ENCODE measurements at places on chromosomes 7 and 10.
A peak's percentile ranks its signal among the peaks of the same experiment; 100 is the strongest.

GRCh38 chr7:104961821-104962220 is 52.2 kb upstream of the KMT2E start:
- DNase-seq: no peak

GRCh38 chr10:95508730-95509129 is 52.4 kb downstream of the SORBS1 start:
- no peak for DNase-seq

GRCh38 chr10:48193556-48193955 is 80.9 kb downstream of the FRMPD2 start:
- DNase-seq: no peak

DNA sequence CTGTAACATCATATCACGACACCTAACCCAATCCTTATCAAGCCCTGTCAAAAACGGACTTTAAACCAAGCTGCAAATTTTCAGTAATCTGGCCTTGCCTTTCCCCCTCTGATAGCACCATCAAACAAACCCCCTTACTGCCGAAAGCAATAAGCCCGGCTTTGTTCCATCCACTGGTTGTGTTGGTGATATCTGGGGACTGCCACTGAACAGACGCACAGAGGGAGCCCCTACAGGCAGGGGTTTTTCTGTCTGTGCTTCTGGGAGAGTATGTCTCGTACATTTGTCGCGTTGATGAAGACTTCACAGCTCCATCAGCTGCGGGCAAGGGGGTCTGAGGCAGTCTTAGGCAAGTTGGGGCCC is 550 bp upstream of the PLAU start:
- no peak for DNase-seq

GRCh38 chr7:128904381-128905197 is 5.9 kb downstream of the KCP start:
- peak; percentile 42 for DNase-seq

GRCh38 chr7:128171-129080 is 63.9 kb upstream of the FAM20C start:
- DNase-seq: no peak

GRCh38 chr7:51129527-51130472 is 186.8 kb downstream of the COBL start:
- DNase-seq: no peak

GRCh38 chr7:77258014-77258413 is 58.4 kb upstream of the FGL2 start:
- DNase-seq: no peak

DNA sequence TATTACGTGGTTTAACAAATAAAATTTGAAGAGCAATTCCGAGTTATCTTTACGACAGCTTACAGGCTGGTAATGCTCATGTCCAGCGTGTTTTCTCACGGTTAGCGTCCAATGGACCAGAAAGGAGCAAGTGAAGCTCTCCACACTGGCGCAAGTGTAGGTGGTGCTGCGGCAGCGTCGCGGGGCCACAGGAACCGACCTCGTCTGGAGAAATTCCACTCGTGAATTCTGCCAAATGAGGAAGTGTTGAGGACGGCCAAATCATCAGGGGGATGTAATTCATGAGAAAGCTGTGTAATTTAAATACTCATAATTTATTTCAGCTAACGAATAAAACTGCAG is 350 bp upstream of the ZNF37A start:
- no peak for DNase-seq

DNA sequence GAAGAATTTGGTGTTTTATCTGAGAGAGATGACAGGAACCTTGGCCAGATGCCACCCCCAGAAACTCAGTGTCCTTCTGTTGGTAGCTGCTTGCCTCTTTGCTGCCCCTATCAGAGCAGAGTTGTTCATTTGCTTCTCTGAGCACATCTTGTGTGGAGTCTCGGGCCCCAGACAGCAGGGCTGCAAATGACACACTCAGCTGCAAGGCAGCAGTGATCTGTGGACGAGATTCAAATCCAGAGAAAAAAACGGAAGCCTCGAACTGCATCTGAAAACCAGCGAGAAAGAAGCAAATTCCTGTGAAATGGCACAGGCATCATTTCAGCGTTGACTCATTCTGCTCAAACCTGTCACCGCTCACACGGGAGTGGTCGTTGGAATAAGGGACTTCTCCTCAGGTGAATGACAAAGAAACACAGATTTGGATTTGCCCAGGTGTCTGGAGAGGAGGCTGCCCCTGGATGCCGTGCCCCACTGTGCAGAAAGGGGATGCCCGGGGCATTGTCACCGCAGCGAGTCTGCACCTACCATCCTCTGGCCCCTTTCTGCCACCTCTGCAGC is 144.7 kb downstream of the PFKFB3 start:
- DNase-seq: no peak

- no peak for DNase-seq
Measured at GRCh38 chr10:63470928-63471327, 5.2 kb upstream of the JMJD1C start.

DNA sequence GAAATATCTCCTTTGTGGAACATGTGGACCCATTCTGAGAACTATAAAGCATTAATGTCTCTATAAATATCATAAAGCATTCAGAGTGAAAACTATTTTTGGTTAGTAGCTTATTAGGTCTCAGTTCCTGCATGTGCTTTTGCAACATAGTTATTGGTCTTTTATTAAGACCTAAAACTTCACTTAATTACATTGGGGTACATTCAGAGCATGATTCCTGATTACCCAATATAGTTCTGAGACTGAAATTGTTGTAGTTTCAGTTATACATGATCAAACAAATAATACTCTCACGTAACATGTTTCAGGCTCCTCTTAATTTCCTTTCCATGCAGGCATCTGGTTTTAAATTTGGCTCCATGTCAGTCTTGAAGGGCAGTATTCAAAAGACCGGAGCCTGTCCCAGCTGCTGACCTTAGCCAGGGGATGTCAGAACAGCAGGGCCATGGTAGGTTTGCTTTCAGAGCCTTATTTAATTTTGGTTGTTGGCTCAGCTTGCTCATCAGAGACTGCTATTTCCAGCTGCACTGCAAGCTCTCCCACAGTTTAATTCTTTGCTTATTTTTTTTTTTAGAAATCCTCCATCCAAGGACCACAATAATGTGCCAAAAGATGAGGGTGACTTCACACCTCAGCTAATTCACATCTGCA is 447.8 kb upstream of the FZD8 start:
- DNase-seq: no peak

DNA sequence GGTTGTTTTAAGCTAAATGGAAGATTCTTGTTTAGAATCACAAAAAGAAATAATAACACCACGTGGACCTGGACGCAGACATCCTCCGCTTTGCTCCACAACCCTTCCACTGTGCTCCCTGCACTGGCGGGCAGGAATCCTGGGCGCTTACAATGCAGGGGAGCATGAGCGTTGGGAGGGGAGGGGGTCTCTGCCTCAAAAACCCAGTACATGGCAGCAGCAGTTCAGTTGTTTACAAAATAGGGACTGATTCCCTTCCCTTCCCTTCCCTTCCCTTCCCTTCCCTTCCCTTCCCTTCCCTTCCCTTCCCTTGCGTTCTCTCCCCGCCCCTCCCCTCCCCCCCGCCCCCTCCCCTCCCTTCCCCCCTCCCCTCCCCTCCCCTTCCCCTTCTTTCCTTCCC is 169.6 kb upstream of the ITGB1 start:
- no peak for DNase-seq

GRCh38 chr7:14858410-14858809 is 44.1 kb downstream of the DGKB start:
- no peak for DNase-seq

GRCh38 chr7:66419210-66419609 is 209.5 kb upstream of the KCTD7 start:
- no peak for DNase-seq

- DNase-seq: no peak
Measured at GRCh38 chr7:90625562-90625961, 29.4 kb downstream of the CDK14 start.

GRCh38 chr7:156026603-156027002 is 214.3 kb upstream of the SHH start:
- no peak for DNase-seq

DNA sequence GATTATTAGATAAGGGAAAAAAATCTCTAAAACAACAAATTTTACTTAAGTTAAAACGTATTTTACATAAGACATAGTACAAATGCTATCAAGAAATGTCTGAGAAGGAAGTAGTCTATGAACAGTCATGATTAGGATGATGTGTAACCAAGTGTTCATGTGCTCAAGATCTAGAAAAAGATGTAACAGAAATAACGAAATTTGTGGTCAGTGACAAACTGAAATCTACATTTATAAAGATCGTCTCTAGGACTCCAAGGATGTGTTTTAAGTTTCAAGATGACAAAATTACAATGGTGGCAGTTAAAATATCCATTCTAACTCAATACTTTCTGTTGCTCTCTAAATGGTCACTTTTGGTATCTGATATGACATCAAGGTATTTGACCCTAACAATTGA is 17.2 kb downstream of the PPP3CB start:
- DNase-seq: no peak

GRCh38 chr7:123715198-123715597 is 33.6 kb downstream of the WASL start:
- no peak for DNase-seq

DNA sequence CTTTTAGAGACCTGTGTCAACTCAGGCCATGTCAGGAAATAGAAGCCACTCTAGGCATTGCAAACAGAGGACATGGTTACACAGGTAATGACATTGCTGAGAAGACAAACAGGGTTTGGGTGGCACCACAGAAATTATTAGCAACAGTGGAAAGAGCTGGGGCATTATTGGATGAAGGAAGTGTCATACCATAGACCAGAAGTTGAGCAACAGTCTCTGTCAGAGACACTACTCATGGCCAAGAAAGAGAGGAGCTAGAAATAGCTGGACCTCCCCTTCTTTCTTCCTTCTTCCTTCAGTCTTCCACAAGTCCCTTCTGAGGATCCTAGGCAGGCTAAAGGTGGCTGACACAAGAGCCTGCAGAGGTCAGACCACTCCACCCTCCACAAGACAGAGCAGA is 4.2 kb upstream of the LIPA start:
- DNase-seq: no peak

- DNase-seq: no peak
Measured at GRCh38 chr10:34816085-34816496, 995 bp upstream of the PARD3 start.

DNA sequence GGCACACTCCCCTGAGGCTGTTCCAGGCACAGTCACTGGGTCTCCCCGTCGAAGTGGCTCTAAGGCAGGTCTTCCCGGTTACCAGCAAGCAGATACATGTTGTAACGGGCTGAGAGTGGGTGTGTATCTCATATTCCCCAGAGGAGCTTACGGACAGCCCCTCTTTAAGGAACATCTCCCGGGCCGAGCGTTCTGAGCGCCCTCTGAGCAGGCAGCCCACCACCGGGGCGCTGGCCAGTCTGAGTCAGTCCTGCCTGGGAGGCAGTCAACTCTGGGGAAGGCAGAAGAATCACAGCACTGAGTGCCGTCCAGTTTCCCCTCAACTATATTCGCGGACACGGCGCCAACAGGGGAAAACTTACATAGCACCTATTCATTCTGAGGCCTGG is 117.4 kb downstream of the LHPP start:
- DNase-seq: no peak

DNA sequence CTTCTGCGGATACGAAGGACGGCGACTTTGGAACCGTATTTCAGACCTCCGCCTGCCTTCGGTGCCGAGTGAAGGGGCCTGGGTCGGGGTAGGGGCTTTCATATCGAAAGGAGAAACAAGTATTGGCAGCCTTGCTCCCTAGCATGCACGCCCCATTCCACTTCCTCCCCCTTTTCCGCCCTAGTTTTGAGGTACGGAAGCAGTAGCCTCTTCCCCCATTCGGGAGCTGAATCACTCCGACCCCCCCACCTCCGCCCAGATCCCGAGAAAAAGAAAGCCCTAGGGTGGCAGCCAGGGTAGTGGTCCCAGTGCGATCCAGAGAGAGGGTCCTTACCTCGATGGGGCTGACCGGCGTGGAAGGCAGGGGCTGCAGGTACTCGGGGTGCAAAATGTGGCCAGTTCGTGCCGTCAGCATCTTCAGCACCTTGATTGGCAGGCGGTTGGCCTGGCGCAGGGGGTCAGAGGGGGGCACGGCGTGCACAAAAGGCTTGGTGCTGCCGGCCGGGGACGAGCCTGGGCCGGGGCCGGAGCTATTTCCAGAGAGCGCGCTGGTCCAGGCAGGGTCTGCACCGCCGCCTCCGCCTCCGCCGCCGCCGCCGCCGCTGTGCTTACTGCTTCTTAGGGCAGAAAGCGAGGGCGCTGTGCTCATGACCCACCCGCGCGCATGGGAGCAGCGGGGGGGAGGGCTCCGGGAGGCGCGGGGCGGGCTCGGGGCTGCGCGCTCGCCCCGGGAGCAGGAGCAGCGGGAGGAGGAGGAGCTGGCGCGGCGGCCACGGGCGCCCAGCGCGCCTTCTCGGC is 594 bp downstream of the ZNF503 start:
- peak; percentile 59 for DNase-seq

- no peak for DNase-seq
Measured at GRCh38 chr7:111975346-111975745, 230.9 kb downstream of the DOCK4 start.

- no peak for DNase-seq
Measured at GRCh38 chr7:149686011-149686410, 87.4 kb downstream of the ZNF467 start.

GRCh38 chr10:89327803-89328441 is at the start of gene IFIT3:
Gene IFIT3, plus strand, starts transcription at chr10:89327997. Its CDS starts 77 bp downstream, at chr10:89328074.
- no peak for DNase-seq

DNA sequence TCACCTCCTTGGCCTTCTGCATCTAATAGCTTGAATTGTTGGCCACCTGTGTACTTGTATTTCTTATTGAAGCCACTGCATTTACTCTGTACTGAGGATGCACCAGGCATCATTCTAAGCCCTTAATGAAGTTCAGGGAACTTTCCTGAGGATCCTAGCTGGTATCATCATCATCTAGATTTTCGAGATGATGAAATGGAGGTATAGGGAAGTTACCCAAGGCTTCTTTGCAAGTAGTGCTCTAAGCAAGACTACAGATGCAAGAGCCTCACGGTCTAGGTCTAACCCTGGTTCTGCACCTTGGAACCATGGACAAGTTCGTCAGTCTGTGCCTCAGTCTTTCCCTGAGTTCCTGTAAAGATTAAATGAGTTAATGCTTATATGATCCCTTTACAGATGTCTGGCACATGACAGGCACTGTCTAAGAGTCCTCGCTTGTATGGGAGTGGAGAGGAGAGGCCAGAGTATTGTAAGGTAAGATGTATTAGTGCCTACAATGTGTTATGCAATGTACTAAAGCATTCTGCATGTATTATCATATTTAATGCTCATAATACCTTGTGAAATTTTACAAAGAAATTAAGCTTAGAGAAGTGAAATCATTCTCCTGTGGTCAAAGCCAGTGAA is 145.1 kb downstream of the KCNMA1 start:
- no peak for DNase-seq
